ENCODE measurements at places on chromosomes 1 and 21. TPM values are rescaled to one million over a fixed set of nuclear protein-coding genes. Genes with fewer than 3 reads are reported as not detected.

The OR4F16 gene
- not detected for polyA plus RNA-seq

DNA sequence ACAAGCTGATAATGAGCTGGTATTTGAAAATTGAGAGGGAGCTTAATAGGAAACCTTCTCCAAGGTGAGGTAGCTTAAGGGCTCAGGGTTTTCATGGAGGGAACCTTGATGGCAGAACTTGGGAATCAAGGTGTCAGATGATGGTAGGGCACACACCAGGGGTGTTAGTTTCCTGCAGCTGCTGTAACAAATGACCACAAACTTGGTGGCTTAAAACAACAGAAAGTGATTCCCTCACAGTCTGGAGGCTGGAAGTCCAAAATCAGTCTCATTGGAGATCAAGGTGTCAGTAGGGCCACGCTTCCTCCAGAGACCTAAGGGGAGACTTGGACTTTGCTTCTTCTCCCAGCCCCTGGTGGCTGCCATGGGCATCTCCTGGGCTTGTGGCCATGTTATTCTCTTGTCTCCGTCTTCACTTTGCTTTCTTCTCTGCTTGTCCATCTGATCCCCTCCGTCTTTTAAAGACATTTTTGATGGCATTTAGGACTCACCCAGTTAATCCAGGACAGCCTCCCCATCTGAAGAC is 45.5 kb downstream of the HUNK start:
- DNase-seq, result no peak

DNA sequence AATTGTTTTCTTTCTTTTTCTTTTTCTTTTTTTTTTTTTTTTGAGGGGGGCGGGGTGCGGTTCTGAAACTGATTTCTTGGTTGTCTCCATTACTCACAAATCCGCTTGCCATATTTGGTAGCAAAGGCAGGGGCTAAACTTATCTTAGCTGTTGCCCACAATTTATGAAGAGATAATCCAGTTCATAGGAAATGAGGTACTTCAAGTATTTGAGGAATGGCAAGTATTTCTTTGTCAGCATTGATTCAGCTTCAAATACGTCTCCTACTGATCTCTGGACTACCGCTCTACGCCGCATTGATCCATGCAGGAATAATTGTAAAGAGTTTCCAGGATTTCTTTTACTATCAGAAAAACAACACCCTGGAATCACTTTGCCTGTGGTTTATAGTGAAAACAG is 289.2 kb upstream of the DPYD start:
- peak; percentile 78 for DNase-seq

The DIRAS3 gene
- polyA plus RNA-seq, result 13.1 TPM

The PDE9A gene
- polyA plus RNA-seq, result not detected

DNA sequence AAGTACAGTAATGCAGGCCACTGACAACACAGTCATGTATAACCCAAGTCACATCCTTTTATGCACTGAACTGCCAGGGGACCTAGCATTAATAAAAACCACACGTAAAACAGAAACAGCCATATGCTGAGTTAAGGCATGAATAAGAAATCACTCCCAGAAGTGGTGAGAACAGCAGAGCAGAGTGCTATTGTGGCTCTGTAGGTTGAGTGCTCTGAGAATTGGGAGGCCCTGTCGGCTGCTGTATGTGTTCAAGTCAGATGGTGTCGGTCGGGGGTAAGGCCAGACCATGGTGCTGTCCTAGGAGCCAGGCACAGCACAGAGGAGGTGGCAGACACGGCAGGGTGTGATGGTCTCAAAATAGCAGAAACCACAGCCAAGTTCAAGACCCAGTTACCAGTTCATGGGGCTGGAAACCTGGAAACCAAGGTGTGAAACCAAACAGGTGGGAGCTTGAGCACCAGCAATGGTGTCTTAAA is 126.6 kb upstream of the COA6 start:
- no peak for DNase-seq

DNA sequence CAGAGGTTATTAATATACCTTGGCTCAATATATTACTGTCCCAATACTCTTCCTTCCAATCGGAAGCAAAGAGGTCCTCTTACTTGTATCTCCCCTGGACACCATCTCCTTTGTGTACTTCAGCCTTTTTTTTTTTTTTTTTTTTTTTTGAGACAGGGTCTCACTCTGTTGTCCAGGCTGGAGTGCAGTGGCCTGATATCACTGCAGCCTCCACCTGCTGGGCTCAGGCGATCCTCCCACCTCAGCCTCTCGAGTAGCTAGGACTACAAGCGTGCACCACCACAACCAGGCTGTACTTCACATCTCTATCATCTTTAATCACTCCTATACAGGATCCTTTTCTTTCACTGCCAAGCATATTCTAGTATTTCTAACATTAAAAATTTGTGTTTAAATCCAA is 2.8 kb upstream of the DARS2 start:
- DNase-seq, result no peak

The OR2T2 gene
- polyA plus RNA-seq, result not detected

The LAPTM5 gene
- 0.53 TPM for polyA plus RNA-seq

The C1orf141 gene
- polyA plus RNA-seq, result not detected

- DNase-seq, result no peak
Observed at GRCh38 chr1:18908911-18909771, 6.8 kb upstream of the ALDH4A1 start.

The BGLAP gene
- polyA plus RNA-seq, result 0.12 TPM

- DNase-seq, result no peak
Observed at GRCh38 chr1:94651076-94651475, 109.5 kb upstream of the F3 start.

- DNase-seq, result no peak
Observed at GRCh38 chr1:3101124-3101939, 32.3 kb downstream of the PRDM16 start.

The KCNJ9 gene
- not detected for polyA plus RNA-seq
